ENCODE measurements at places on chromosomes 1 and 21. TPM values are rescaled to one million over a fixed set of nuclear protein-coding genes. Genes with fewer than 3 reads are reported as not detected.

The C1orf52 gene
- polyA plus RNA-seq: 20.1 TPM

The KRTAP19-3 gene
- not detected for polyA plus RNA-seq

The KRTAP21-3 gene
- polyA plus RNA-seq: not detected

The PAPPA2 gene
- 0.17 TPM for polyA plus RNA-seq

The C8B gene
- polyA plus RNA-seq: not detected

The ORC1 gene
- 0.43 TPM for polyA plus RNA-seq

The OR2M7 gene
- polyA plus RNA-seq: not detected

DNA sequence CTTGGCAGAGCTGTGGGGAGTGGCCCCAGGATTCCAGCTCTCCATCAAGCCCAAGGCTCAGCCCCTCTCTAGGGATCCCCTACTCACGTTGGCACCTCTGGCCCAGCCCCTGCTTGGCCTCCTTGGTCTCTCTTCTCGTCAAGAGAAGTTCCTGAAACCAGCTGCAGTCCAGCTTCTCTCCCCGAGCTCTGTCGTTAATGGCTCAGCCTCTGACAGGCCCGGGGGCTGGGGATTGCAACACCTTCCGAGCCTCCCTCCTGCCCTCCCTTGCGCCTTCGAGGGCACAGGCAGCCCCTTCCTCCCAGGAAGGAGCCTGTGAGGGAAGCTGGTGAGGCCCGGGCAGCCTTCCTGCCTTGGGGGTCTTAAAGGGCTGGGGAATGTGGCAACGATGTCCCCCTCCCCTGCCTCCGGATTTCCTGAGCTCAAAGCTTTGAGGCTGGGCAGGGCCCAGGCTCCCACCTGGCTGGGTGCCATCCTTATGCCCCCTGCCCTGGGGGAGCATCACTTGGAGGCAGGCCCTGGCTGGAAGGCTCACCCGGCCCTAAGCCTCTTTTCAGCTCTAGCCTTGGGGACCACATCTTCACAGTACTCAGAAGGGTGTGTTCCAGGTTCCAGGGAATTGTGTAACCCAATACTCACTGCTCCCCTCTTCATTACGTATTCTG, at the start of gene CSF3R:
TSS of gene CSF3R (minus strand) at position 190 of the 665 bp plus-strand sequence. CDS start 3,417 bp downstream, outside the sequence.
- peak; percentile 14 for DNase-seq

GRCh38 chr1:97907886-97908285, 12.9 kb downstream of the DPYD start:
- DNase-seq: no peak

DNA sequence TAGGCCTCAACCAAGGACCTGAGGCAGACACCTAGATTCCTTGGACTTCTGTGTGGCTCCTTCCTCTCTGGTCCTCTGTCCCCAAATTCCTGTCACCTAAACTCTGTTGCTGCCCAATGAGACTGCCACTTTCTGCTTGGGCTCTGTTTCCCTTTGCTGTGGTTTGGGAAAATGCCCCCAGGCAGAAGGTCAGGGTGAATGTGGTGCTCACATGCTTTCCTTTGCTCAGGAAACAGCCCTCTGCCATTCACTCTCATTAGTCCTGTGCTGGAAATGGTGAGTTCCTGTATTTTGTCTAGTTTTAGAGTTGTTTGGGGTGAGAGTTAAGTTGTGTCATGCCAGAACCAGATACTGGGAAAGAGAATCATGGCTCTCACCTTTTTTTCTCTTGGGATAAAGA, 22.7 kb upstream of the SHE start:
- no peak for DNase-seq

DNA sequence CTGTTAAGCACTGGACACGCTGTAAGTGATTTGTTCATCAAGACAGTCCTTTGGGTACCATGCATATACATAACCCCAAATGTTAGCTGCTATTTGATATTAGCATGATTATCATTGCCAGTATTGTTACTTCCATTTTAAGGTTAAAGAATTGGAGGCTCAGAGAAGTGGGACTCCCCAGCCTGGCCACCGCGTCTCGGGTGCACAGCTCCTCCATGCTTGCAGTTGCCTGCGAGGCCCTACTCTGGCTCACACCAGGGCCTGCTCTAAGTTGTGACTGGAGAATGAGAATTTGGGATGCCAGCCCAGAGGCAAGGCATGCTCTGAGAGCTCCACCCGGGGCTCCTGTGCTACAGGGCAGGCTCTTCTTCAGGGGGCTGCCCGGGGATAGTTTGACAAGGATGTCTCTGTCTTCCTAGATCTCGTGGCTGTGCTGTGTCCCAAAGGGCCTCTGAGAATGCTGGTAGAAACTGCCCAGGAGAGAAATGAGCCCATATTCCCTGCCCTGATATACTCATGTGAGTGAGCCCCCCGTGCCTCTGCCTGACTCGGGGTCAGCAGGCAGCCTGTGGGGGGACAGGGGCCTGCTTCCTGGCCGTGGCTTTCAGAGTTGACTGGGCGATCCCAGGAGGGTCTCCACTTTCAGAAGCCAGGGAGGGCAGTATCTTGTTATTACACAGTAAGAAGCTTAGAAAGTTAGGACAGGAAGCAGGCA, 19.4 kb downstream of the PSEN2 start:
- DNase-seq: no peak

GRCh38 chr1:166174108-166174507, 7.3 kb upstream of the FAM78B start:
- DNase-seq: no peak

GRCh38 chr1:39522661-39523567, 31.5 kb downstream of the BMP8A start:
- DNase-seq: no peak

GRCh38 chr1:237799762-237800474, 90.8 kb downstream of the ZP4 start:
- DNase-seq: no peak

DNA sequence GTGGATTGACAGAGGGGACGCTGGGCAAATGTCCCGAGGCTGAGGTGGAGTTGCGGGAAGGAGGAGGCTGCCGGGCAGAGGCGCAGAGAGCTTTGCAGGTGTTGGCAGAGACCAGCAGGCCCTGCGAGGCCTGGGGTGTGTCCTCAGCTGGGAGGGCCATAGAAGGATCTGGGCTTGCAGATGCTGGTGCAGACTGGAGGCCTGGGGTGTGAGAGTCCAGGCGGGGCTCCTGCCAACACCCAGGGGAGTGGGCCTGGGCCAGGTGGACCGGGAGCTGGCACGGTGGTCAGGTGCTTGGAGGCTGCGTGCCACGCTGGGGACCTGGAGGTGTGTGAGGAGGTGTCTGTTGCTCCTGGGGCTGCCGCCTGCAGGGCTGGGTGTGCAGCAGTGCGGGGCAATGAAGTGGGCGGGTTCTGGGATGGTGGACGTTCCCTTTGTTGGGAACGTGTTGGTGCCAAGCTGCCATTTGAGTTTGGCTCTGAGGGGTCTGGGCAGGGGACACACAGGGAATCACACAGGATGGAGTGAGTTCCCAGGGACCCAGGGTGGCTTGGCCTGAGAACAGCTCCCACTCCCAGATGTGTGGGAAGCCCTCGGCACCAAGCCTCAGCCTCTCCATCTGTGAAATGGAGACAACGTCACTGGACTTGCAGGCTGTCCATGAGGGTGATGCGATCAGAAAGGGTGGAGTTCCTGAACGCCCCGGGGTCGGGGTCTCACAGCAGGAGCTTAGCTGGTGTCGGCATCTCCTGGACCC, 39.9 kb upstream of the POFUT2 start:
- DNase-seq: peak; percentile 36

DNA sequence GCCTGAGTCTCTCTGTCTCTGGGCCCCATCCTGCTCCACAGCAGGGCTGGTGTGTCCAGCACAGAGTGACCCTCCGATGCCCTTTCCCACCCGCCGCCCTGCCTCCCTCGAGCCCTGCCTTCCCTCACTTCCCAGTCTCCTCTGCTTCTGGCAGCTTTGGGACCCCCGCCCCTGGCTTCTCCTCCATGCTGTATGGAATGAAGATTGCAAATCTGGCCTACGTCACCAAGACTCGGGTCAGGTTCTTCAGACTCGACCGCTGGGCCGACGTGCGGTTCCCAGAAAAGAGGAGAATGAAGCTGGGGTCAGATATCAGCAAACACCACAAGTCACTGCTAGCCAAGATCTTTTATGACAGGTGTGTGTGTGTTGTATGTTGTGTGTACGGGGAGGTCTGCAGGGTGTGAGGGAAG, 14.3 kb downstream of the MOV10 start:
- DNase-seq: no peak

GRCh38 chr21:36120304-36120888, 14.5 kb upstream of the CBR3 start:
- no peak for DNase-seq

- DNase-seq: no peak
Measured at GRCh38 chr21:32878661-32879060, 107.1 kb upstream of the PAXBP1 start.

- no peak for DNase-seq
Measured at GRCh38 chr1:82901561-82901960, 1097.4 kb downstream of the TTLL7 start.

DNA sequence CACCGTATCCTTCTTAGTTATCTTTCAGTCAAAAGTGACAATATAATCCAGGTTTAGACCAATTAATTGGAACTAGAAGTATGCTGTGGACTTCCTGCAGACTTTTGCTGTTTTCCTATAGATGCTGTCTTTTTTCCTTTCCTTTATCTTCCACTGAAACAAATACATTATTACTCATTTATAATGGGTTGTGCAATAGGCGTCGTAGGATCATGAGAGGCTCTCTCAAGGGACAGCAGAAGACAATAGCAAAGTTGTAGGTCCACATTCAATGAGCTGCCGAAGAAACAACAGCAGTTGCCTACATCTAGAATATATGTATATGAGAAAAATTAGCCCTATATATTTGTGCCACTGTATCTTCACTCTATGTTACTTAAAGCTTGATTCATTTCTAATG, 371.6 kb downstream of the AMY1C start:
- no peak for DNase-seq

GRCh38 chr1:91660708-91661107, 160.1 kb downstream of the CDC7 start:
- DNase-seq: no peak

GRCh38 chr1:38098101-38098847, 51.7 kb upstream of the POU3F1 start:
- DNase-seq: no peak

DNA sequence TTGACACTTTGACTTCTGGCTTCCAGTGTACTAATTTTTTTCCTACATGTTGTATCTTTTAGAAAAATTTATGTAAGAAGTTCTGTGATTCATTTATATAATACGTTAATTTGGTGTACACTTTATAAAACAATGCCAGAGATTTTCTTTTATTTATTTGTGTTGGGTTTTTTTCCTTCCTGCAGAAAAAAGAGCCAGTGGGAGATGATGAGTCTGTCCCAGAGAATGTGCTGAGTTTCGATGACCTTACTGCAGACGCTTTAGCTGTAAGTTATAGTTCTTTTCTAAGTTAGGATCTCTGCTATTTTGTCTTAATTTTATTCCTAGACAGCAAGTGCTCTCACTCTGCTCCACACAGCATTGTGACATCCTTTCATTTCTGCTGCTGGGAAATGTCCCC, 14.4 kb downstream of the SARS1 start:
- no peak for DNase-seq

DNA sequence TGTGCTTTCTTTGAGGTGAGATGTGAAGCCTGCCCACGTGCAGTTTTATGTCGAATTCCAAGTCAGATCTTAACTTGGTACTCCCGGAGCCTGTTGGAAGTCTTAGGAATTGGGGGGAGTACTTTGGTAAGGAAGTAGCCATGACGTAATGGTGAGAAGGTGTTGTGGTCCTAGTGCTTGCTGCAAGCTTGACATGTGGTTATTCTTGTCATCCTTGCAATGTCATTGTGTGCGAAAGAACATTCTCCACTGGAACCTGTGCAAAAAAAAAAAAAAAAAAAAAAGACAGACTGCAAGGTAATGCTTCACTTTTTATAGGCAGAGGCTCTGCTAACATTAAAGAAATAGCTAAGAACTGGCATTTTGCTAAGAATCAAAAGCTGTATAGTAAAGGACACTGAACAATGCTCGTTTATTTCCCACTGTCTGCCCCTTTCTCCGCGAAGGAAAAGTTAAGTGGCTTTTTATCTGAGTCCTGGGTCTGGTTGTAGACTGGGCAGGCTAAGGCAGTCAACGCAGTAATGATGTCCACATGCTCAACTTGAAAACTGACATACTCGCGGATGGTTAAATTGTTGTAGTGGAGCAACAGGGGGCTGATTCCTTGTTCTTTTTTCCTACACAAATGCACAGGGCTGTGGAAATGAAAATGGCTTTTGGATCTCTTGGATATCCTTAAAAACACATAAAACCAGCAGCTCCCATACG, 2.1 kb downstream of the KAZN start:
- DNase-seq: no peak

- DNase-seq: peak; percentile 14
Measured at GRCh38 chr21:43851593-43851992, 13.4 kb upstream of the AGPAT3 start.

- DNase-seq: no peak
Measured at GRCh38 chr1:90959352-90960206, 62.3 kb downstream of the ZNF644 start.

GRCh38 chr1:178612261-178612660, 99.4 kb downstream of the TEX35 start:
- DNase-seq: no peak

DNA sequence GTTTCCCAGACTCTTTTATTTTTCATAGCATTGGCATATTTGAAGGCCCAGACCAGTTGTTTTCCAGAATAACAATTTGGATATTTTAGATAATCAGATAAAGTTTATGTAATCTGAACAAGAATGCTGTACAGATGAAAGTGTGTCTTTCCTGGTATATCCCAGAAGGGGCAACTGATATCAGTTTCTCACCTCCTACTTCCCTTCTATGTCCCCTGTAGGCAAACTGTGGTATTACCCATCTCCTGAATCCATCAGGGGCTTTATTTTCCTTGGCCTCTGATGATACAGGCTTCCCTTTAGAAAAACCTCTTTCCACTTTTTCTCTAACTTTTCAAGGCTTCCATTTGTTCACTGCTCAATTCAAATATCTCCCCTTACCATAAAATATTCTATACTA, 87.5 kb upstream of the RGS1 start:
- DNase-seq: no peak

- no peak for DNase-seq
Measured at GRCh38 chr1:12629985-12630760, 12.2 kb upstream of the DHRS3 start.

- DNase-seq: no peak
Measured at GRCh38 chr1:22043198-22043769, 9.2 kb upstream of the CDC42 start.

- no peak for DNase-seq
Measured at GRCh38 chr1:31943546-31944184, 5.5 kb upstream of the PTP4A2 start.

Measured in ovary (tissue), 10 donors.